ENCODE measurements at places on chromosomes 16 and 17. TPM values are rescaled to one million over a fixed set of nuclear protein-coding genes. Genes with fewer than 3 reads are reported as not detected.

The ADAD2 gene
- polyA plus RNA-seq = 0.54 TPM

- DNase-seq = peak; percentile 54
These were observed 1.0 kb downstream of the VEZF1 start for GRCh38 chr17:57986841-57987580.

DNA sequence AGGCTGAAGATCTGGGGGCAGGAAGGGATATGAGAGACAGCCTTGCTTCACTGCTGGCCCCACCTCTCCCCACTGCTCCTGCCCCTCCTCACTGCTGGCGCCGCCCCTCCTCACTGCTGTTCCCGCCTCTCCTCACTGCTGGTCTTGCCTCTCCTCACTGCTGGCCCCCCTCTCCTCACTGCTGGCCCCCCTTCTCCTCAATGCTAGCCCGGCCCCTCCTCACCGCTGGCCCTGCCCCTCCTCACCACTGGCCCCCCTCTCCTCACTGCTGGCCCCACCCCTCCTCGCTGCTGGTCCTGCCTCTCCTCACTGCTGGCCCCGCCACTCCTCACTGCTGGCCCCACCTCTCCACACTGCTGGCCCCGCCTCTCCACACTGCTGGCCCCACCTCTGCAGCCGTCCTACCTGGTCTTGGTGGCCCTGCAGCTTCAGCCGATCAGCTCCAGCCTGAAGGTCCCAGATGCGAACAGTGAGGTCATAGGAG is 9.5 kb upstream of the PAM16 start:
- DNase-seq = no peak

DNA sequence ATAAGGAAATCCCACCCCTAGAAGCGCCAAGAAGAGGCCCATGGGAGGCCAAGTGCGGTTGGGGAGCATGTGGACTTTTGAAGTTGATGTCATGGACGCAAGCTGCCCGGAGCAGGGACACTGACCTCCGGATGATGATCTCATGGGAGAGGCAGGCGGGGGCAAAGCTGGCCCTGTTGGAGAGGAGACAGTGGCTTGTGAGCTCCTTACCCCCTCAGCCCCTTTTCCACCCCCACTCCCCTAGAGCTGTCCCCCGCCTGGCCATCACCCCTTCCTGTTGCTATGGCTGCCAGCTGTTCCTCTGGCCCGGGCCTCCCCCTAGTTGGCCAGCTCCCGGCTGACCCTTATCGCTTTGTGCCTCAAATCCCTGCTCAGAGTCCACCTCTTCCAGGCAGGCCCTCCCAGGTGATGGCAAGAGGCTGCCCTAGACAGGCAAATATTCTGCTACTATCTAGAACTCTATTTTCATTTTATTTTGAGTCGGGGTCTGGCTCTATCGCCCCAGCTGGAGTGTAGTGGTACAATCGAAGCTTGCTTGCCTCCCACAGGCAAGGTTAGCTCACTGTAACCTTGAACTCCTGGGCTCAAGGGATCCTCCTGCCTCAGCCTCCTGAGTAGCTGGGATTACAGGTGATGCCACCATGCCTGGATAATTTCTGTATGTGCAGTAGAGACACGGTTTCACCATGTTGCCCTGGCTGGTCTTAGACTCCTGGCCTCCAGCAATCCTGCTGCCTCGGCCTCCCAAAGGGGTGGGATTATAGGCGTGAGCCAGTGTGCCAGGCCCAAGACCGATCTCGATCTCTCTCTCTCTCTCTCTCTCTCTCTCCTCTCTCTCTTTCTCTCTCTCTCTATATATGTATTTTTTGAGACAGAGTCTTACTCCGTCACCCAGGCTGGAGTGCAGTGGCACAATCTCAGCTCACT is 6.6 kb downstream of the NOTUM start:
- no peak for DNase-seq

- DNase-seq = peak; percentile 58
These were observed 3.5 kb downstream of the MPO start for GRCh38 chr17:58277107-58277801.

Data from brain (organoid and tissue), 16 donors.